ENCODE measurements at places on chromosomes 5 and 9.

DNA sequence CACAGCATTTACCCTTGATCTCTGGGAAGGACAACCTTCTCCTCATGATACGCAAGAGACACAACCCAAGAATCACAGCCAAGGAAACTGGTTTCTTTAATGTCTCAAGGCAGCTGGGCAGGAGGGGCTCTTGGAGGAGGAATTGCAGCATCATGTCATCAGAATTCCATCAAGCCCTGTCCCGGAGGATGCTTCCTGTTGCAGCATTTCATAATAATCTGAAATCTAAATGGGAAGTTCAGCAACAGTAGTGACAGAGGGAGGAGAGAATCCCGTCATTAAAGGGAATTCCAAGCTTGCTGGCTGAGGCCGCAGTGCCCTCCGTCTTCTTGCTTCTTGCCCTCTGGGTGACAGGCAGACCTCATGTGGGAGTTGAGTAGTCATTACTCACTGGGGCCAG lies 192.7 kb downstream of the TENT4A start:
- no peak for DNase-seq

DNA sequence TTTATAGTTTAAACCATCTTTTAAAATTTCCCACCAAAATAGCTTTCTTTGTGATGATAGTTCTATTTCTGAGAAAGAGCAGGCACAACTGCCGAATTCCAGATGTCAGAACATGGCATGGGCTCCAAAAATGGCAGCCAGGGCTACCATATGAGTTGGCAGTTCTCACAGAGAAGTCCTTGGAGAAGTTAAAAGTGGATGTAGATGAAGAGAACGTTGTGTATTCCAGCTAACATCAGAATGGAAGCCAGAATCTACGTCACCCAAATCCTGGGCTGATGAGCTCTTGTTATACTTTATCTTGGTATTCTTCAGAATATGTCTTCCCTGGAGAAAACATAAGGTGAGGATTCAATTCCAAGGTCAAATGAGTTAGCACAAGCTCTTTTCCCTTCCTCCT lies 66.9 kb upstream of the BASP1 start:
- DNase-seq, result no peak

GRCh38 chr9:96501633-96502538 lies 51.9 kb downstream of the HABP4 start:
- DNase-seq, result no peak

- DNase-seq, result no peak
Observed at GRCh38 chr9:127489471-127490115, 38.3 kb downstream of the LRSAM1 start.

GRCh38 chr5:144583541-144584449 lies 413.1 kb downstream of the KCTD16 start:
- no peak for DNase-seq

Measured in CD4-positive, alpha-beta T cell (primary cell).